Nephron progenitor cell (in vitro differentiated cells): ENCODE measurements at places on chromosomes 1 and 21.

- DNase-seq: no peak
These were observed 71.2 kb upstream of the GJB5 start for GRCh38 chr1:34683616-34684015.

DNA sequence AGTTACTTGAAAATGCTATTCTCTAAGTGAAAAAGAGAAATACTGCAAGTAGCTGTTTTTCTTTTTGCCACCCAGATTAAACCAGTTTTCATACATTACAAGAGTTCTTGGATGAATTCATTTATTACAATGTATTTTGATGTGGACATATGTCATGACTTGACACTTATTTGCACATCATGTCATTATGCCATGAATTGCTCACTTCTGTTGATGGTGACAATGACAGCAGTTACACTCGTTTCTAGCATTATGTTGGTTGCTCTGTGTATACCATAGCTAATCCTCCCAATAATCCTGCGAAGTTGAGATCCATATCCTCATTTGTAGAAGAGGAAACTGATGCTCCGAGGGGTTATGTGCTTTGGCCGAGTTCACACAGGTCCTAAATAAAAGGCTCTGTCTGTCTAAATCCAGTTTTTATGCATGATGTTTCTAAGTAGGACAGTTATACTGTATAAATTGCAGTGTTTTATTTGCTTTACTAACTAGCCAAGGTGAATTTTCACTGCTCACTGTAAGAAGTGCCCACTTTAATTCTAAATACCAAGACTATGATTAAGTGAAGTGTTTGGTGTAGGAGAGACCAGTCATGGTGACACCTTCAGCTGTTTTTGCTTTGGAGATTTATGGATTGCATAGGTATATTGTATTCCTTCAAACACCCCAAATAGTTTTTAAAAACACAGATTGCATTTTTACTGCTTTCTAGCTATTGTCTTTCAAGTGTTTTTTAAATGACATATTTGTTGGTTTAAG, 56.7 kb downstream of the PRDM2 start:
- no peak for DNase-seq

DNA sequence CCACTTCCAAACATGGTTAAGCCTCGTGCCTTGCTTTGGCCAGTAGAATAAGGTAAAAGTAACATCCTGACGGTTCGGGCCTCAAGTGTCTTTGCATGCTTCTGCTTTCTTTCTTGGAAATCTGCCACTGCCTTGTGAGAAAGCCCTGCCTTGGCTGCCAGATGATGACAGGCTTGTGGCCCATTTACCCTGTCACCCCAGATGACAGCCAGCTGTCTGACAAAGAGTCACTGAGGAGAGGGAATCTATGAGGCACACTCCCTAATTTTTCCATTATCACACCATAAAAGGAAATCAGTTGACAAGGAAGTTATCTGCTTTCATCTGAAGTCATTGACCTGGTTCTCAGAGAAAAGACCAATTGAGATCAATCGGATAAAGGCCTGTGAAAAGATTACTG, 199.8 kb downstream of the USH2A start:
- DNase-seq: no peak

DNA sequence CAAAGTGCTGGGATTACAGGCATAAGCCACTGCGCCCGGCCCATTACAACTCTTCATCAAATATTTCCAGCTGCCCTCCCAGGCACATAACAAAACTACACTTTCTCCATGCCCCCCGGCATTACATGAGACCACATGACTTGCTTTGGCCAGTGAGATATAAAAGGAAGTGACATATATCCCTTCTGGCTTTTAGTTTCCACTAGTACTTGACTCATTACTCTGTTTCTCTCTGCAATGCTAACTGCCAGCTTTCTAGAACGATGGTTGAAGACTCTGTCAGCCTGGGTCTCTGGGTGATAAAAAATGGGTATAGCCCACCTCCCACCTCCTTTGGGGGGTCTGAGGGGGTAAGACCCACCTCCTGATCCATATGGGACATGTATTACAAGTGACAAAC, 24.2 kb downstream of the ABL2 start:
- DNase-seq: no peak

- no peak for DNase-seq
These were observed 7.0 kb upstream of the PCP4L1 start for GRCh38 chr1:161251579-161251978.

- peak; percentile 37 for DNase-seq
These were observed 957 bp downstream of the EPS15 start for GRCh38 chr1:51518033-51518585.

DNA sequence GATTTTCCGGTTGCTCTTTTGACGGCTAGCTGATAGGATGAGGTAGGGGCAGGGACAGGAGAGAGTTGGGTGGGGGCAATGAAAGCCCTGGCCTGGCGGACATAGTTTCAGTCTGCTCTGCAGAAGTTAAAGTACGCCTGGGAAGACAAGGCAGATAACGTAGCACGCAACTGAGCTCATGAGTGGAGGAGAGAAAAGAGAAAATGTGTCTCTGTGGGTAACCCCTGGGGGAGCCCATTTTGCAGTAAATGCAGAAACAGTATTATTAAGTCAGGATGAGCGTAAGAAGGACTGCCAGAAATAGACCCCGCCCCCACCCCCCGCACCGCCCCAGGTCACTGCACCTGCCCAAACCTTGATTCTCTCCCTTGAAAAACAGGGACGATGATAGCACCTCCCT, 51.7 kb upstream of the TARBP1 start:
- DNase-seq: no peak

GRCh38 chr21:18387994-18388393, 15.6 kb downstream of the TMPRSS15 start:
- no peak for DNase-seq

GRCh38 chr1:47751996-47752451, 245.2 kb downstream of the TRABD2B start:
- DNase-seq: peak; percentile 47

GRCh38 chr1:150487763-150488115, 520 bp downstream of the TARS2 start:
- DNase-seq: no peak

DNA sequence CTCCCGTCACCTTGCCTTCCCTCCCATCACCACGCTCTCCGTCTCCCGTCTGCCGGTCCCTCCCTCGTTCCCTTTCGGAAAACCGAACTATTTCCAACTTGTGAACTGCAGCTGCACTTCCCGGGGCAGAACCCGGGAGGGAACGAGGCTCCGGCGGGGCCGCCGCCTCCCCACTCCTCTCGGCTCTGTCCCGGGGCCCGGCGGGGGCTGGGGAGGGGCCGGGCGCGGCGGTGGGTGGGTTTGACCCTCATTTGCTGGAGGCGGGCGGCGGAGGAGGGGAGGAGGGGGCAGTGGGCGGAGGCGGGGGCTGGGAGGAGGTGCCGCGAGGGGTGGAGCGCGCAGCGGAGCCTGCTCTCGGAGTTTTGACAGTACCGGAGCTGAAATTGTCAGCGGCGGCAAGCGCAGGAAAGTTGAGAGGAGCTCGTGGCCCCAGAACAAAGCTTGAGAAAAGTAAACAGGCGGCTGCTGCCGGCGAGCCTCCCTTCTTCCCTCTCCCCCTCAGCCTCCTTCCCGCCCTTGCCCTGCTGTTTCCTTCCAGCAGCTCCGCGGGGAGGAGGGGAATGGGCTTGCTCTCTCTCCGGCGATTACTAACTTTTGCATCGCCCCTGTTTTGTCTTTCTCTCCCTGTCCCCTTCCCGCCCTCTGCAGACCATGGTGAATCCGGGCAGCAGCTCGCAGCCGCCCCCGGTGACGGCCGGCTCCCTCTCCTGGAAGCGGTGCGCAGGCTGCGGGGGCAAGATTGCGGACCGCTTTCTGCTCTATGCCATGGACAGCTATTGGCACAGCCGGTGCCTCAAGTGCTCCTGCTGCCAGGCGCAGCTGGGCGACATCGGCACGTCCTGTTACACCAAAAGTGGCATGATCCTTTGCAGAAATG, 2.9 kb downstream of the LMO4 start:
- DNase-seq: peak; percentile 91

GRCh38 chr1:67336783-67337182, 29.1 kb downstream of the IL12RB2 start:
- DNase-seq: no peak

- DNase-seq: no peak
These were observed 11.3 kb downstream of the C1orf105 start for GRCh38 chr1:172431721-172432192.
